ENCODE measurements at places on chromosomes 7 and 10. TPM values are rescaled to one million over a fixed set of nuclear protein-coding genes. Genes with fewer than 3 reads are reported as not detected.

Gene HECW1
- polyA plus RNA-seq = 0.14 TPM

Gene SPDYE11
- 1.9 TPM for polyA plus RNA-seq

Gene ATOH7
- 0.22 TPM for polyA plus RNA-seq

Gene EMX2
- 9.0 TPM for polyA plus RNA-seq

Gene RBP4
- polyA plus RNA-seq = 16.0 TPM

Gene AZGP1
- 1.2 TPM for polyA plus RNA-seq

Gene IL2RA
- polyA plus RNA-seq = not detected

Gene CTAGE8
- 1.4 TPM for polyA plus RNA-seq

Gene GNAI1
- 33.1 TPM for polyA plus RNA-seq

Gene OR6B1
- not detected for polyA plus RNA-seq

Gene PDE6C
- 0.75 TPM for polyA plus RNA-seq

Gene EPDR1
- 102 TPM for polyA plus RNA-seq

Gene CFAP46
- polyA plus RNA-seq = 0.12 TPM

Gene SPAM1
- not detected for polyA plus RNA-seq

Gene VPS37D
- 3.1 TPM for polyA plus RNA-seq

Gene MRC1
- 13.7 TPM for polyA plus RNA-seq

Gene HMX2
- polyA plus RNA-seq = not detected
